Pulmonary artery endothelial cell (primary cell): ENCODE measurements at places on chromosomes 5 and 9. TPM values are rescaled to one million over a fixed set of nuclear protein-coding genes. Genes with fewer than 3 reads are reported as not detected.

Gene FCN1
- total RNA-seq = not detected in 2 replicates

GRCh38 chr9:91898451-91899218 lies 51.4 kb downstream of the ROR2 start:
- DNase-seq = no peak

GRCh38 chr9:21018177-21018576 lies 13.3 kb downstream of the HACD4 start:
- no peak for DNase-seq

- no peak for DNase-seq
These were observed 8.3 kb upstream of the ADRA1B start for GRCh38 chr5:159907689-159908590.

GRCh38 chr5:130532786-130533185 lies 628.5 kb downstream of the CHSY3 start:
- DNase-seq = no peak

DNA sequence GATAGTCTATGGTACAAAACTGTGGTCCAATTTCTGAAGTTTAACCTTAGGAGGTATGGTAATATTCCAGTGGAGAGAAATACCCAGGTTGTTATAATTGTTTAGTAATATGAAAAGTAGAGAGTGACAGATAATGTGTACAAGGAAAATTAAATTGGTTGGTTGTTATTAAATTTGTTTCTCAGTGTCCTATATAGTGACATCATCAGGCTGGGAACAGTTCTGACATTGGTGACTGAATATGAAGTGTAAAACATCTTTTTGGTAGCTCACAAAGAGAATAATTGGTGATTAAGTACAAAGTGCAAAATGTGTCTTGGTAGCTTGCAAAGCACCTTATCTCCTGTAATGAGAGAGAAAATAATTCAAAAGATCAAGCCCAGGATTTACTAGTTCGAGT lies 1806.1 kb upstream of the CDH6 start:
- no peak for DNase-seq

GRCh38 chr9:129064499-129064908 lies 16.4 kb upstream of the DOLPP1 start:
- DNase-seq = no peak

- no peak for DNase-seq
These were observed 12.4 kb downstream of the DOCK2 start for GRCh38 chr5:169649486-169649885.

GRCh38 chr5:176888865-176889165 lies 10.3 kb downstream of the HK3 start:
- no peak for DNase-seq
